Activated CD8-positive, alpha-beta memory T cell treated with anti-CD3 and anti-CD28 coated beads for 1 hour (primary cell): ENCODE measurements at places on chromosomes 5 and 9.
A peak's percentile ranks its signal among the peaks of the same experiment; 100 is the strongest.

- DNase-seq: peak; percentile 8
Observed at GRCh38 chr5:90264689-90265544, 144.6 kb downstream of the CETN3 start.

- no peak for DNase-seq
Observed at GRCh38 chr5:52767766-52768480, 19.8 kb upstream of the ITGA1 start.

DNA sequence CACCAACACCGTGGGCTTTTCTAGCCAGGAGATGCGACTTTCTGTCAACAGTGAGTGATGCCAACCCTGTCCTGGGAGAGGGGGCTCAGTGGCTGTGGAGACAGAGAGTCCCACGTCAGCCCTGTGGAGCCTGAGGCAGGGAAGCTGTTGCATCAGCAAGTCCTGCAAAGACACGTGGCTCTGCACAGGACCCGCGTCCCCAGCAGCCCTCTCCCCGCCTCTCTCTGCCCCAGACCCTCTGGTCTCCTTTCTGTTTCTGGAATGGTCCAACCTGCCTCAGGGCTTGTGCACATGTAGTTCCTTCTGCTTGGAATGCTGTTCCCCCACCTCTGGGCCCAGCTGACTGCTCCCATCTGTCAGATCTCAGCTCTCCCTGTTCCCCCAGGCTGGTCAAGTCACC is 60.4 kb downstream of the HMCN2 start:
- no peak for DNase-seq

GRCh38 chr5:71533615-71534014 is 53.5 kb upstream of the MCCC2 start:
- DNase-seq: no peak

DNA sequence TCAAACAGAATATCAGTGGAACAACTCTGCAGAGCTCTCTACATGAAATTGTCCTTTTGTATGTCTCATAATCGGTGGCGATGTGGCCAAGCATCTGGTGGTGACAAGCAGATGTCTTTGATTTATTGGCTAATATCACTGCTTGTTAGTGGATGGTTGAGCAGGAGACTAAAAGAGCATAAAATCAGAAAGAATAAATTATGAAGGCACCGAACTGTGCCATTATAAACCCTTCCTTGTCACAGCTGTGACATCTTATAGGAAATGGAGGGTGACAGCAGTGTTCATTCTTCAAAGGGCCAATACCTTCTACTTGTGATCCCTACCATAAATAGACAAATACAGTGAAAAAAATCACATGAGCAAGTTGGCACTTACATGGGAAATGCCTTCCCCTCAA is 1404.3 kb downstream of the MAT2B start:
- no peak for DNase-seq

GRCh38 chr5:761059-761771 is 23.3 kb downstream of the ZDHHC11B start:
- DNase-seq: no peak
